Stimulated activated CD4-positive, alpha-beta T cell treated with anti-CD3 and anti-CD28 coated beads, Interleukin-4, amount 100 ng/mL, for 48 hours (primary cell): ENCODE measurements at places on chromosomes 3 and 15.

DNA sequence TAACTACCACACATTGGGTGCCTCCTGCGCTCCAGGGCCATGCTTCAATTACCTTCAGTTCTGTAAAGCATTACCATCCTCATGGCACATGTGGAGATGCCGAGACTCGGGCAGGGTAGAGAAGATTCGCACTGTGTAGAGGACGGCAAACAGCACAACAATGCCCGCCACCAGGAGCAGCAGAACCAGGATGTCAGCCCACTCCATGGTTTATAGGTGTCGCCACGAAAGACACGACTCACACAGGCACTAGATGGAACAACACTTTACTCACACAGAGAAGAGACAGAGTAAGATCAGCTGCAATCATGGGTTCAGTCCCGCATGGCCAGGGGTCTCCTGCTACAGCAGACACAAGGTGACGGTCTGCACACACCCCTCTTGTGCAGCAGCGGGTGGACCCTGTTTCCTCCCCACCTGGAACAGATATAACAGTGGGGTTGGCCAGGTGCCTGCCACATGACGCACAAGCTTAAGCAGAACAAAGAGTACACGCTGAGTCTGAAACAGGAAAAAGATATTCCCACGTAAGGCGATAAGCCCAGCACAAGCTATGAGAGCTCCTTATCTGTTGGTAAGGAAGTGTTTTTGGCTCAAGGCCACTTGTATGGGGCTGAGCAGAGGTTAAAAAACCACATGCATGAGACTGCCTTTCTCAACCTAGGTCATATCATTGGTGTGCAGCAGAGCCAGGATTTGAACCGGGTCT lies 2.5 kb upstream of the TBC1D21 start:
- DNase-seq: no peak

DNA sequence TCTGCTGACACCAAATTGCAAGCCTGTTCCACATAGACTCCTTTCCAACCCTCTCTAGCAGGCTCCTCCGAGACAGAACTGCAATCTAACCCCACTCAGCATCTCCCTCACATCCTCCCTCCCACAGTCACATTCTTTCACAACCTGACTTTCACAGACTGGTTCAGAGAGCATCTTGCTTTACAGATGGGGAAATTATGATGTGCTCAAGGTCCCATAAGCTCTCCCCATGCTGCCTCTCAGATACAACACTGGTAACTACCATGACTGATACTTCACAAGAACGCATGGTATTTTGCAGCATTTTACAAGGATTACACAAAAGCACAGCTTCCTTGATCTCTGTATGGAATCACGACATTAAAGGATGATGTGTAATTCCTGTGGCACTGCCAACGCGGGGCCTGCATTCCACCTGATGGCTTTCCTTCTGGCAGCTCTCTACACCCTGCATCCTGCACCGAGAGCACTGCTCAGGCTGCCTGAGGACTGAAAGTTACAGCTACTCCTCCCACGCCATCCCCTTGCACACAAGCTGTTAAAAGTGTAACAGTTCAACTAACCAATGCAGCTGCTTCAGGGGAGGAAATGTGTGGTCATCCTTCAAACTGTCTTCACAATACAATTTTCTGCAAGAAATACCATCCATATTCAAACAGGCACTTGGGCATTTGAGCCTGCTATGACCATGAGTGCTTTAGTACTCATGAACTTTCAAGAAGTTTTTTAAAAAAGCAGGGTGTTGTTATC lies 27.6 kb downstream of the TBC1D2B start:
- no peak for DNase-seq

DNA sequence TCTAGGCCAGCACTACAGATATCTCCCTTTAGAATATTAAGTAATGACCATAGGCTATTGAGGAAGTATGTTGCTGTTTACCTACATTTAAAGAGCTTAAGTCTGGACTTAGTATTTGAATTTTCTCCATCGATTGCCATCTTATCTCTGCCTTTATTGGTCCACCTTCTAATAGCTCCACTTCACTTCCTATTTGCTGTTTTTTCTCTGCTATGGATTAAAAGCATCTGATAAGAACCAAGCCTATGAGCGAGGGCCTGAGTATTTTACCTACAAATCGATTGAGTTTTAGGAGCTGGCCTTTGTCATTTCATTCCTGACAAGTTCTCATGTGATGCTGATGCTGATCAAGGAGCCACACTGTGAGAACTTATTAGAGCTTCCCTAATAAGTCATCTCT lies 52.6 kb upstream of the AKAP13 start:
- no peak for DNase-seq

DNA sequence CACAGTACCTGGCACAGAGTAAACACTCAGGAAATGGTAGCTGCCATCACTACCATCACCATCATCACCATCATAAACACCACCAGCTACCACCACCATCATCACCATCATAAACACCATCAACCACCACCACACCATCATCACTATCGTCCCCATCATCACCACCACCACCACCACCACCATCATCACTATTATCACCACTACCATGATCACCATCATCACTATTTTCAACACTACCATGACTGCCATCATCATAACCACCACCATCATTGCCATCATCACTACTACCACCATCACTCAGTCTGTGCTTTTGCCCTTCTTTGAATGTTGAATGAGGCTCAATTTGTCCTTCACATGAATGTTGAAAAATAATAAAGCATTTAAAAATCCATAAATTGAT lies 21.2 kb upstream of the IL16 start:
- no peak for DNase-seq

DNA sequence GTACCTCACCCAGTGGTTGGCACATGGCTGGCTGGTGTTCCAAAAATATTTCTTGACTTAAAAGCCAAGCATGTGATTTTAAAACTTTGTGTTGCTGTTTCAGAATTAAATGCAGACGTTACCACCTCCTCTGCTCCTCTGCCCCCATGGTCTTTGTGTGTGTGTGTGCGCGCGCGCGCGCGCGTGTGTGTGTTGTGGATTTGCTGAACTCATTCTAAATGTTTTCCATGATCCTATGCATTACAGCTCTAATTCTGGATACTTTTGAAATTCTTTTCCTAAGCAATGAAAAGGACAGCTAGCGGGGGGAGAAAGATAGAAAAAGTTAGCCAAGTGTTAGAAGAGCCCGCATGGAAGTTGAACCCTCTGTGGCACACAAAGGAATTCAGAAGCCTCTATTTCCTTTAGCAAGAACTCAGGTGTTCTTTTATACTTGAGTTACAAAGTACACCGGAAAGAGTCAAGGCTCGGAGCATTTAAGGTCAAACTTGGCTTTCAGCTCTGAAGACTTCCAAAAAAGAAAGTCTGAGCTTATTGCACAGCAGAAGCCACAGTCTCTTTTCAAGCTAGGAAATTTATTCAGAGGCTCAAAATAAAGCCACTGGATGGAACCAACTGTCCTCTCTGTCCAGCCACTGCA lies 350.5 kb upstream of the TBL1XR1 start:
- no peak for DNase-seq

DNA sequence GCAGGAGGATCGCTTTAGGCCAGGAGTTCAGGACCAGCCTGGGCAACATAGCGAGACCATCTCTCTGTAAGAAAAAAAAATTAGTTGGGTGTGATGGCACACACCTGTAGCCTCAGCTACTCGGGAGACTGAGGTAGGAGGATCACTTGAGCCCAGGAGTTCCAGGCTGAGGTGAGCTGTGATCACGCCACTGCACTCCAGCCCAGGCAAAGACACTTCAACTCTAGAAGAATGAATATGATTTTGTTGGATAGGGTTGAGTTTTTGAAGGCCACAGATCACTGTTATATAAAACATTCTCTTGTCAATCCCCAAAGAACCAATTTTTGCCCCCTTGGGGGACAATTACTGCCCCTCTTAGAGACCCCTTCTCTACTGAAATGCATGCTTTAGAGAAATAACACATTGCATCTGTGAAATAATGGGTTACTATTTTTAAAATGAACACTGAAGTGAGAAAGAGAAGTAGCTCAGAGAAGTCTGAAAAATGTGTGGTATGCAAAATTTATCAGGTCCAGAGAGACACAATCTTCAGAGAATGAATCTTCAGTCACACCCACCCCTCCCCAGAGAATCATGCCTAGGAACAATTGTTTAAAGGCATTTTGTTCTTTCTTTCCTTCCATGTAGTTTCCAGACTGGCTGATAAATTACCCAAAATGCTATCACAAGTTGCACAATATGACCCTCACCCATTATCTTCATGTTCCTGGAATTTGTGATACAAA lies 42.7 kb downstream of the METTL6 start:
- DNase-seq: no peak

DNA sequence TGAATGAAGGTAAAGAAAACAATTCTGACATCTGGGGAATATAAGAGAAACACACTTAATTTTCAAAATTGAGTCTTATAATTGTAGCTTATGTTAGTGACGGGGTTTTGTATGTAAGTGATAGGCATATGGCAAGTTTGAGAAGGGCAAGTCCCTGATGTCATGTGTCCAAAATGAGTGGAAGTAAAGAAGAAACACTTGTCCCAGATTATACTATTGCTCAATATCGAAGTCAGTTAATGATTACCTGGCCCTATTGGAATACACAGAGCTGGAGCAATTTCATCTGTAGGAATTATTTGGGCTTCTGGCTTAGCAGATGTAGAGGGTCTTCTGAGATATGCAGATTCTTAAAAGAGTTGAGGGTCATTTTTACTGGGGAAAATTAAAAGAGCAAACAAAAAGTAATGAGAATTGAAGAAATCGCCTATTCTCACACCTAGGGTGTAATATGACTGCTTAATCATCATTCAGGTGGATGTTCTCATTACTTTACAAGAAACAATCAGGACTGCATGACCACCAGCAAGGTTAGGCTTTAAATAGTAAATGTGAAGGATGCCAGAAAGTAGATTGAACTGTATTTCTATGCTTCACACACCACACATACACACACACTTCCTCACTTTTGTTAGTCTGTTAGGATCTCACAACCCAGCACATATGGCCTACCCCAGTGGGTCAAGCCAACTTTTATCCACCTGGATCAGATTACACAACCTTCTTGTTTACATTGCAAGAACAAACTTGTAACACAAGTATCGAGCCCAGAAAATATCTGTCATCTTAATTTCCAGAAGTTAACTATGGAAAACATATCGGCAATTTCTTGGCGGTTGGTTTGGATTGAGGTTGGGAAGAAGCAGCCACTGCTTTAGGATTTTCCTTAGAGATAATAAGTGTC lies 183.3 kb upstream of the LRRC3B start:
- no peak for DNase-seq

DNA sequence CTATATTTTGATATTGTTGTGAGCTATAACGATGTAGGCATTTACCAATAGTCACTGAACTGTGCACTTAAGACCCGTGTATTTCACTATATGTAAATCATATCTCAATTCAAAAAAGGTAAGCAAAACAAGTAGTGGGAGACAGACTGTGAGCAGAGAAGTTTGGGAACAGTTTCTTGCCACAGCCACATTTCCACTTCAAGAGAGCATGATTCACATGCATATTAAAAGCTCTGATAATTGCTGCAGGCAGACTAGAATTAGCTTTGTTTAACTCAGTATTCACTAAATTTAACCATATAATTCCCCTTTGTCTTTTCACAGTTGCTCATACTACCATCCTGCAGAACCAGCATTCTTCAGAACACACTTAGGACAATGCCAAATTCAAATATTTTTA lies 168.4 kb upstream of the ZNF385D start:
- no peak for DNase-seq
